Head of caudate nucleus (tissue), 42 donors: ENCODE measurements at places on chromosomes 11 and 22.
A peak's percentile ranks its signal among the peaks of the same experiment; 100 is the strongest.

DNA sequence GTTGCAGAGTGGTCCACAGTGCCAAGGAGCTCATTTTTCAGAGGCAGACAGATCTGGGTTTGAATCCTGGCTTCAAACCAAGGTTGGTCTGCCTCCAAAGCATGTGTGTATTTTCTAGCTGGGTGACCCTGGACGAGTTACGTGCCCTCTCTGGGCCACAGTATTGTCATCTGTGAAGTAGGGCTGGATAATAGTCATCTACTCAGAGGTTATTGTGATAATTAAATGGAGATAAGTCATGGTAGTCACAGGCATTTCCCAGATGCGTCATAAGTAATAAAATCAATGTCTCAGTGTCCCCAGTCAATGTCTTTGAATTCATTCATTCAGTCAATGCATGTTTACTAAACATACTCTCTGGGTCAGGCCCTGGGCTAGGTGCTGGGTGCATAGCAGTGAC is 8.6 kb downstream of the OMP start:
- DNase-seq, result no peak

- no peak for DNase-seq
Measured at GRCh38 chr22:28243539-28243938, 324.5 kb upstream of the PITPNB start.

GRCh38 chr11:94948070-94948617 is 25.2 kb downstream of the CWC15 start:
- no peak for DNase-seq

DNA sequence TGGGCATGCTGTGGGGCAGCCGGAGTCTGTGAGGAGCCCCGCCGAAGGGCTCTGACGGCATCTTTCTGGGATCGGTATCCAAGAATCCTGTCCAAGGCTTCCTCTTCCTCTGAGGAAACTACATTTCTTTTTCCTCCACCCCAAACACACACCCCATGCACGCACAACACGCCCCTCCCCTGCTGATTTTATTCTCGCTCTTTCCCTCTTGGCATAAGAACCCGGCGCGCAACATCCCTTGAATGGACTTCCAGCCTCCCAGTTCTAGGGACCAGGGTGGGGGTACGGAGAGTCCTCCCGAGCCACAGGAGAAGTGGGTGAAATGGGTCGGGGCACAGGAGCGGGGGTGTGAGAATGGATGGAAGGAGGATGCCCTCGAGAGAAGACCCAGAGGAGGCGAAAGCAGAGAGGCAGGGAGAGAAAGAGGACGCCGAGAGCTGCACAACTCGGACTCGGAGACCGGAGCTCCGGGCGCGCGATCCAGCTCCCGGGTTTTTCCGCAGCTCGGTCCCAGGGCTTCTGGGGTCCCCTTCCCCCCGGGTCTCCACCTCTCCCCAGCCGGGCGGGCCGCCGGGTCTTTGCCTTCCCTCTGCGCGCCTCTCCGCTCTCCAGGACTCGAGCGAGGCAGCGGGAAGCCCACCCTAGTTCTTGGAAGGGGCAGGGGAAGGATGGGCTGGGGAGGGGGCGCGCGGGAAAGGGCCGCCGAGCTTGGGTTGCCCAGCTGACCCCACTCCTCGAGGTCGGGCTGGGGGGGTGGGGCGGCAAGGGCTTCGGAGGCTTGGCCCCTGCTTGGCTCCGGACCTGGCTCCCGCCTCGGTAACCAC is 1.5 kb upstream of the LARGE1 start:
- peak; percentile 87 for DNase-seq

- no peak for DNase-seq
Measured at GRCh38 chr11:10322830-10323792, 18.2 kb downstream of the ADM start.

- DNase-seq, result no peak
Measured at GRCh38 chr22:36233796-36234195, 5.5 kb downstream of the APOL2 start.

- no peak for DNase-seq
Measured at GRCh38 chr22:48332438-48333322, 1495.0 kb downstream of the BRD1 start.

DNA sequence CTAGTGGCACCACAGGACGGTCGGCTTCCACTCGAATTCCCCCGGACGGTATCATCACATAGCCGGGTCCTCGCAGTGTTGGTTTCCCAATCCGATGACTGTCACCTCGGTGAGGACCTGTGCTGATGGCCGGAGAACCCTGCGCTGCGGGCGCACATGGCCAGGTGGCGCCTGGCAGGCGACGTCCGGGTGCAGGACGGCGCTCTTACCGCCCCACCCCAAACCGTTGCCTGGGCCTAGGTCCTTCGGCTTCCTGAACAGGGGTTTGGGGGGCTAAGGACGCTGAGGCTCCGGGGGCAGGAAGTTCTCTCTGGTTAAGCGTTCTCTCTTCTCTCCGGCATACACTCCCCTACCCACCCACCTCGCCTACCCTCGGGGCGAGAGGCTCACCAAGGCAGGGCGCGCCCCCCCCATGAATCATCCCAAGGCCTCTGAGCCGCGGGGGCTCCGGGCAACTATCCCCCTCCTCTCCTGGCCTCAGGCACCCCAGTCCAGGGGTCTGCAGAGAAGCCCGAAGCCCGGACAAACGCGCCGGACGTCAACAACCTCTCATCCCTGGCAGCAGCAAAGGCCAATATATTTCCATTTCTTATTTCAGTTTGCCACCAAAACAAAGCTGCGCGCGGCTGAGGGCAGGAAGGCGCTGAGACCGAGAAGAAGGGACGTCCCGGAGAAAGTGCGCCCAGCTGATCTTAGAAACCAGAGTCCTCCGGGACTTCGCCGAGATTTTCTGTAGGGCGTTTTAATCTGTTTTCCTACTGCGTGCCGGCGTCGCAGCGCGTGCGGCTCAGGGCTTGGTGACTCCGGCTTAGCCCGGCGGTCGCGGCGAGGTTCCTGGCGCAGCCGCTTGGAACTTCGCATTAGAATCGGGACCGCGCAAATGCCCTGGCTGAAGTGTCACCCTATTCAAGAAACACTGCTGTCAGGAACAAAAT is 5.6 kb downstream of the ALX4 start:
- no peak for DNase-seq

GRCh38 chr22:46528121-46528610 is 9.3 kb downstream of the CELSR1 start:
- DNase-seq, result no peak

GRCh38 chr22:29152954-29153719 is 52.6 kb upstream of the EMID1 start:
- no peak for DNase-seq

DNA sequence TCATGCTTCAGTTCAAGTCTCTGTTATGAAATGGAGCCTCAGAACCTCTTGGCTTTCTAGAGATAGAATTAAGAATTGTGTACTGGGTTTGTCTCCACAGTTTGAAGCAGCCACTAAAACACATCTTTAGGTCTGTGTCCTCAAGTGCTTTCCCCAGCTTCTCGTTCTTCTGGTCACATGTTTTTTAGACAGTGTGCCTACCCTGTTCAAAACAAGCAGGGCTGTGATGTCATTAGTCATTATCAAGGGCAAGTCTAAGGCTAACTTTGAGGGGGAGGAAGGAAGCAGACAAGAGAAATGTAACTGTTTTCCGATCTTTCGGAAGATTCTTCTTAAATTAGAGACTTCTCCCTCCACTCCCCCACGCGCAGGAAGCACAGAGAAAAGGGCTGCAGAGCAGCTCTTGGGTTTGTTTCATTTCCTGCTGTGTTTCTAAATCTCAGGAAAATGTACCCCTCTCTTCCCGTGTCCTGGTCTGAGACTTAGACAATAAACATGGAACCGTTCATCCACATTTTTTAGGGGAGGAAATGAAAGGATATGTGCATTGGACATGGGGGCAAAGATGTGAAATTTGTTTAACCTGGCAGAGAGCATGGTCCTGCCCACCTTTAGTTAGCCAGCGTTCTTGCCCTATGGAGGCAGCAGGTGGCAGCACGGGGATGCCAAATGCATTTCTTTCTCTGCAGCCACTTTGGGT is 3.1 kb downstream of the AKIP1 start:
- DNase-seq, result peak; percentile 51

- no peak for DNase-seq
Measured at GRCh38 chr11:106390078-106390477, 312.6 kb downstream of the AASDHPPT start.

DNA sequence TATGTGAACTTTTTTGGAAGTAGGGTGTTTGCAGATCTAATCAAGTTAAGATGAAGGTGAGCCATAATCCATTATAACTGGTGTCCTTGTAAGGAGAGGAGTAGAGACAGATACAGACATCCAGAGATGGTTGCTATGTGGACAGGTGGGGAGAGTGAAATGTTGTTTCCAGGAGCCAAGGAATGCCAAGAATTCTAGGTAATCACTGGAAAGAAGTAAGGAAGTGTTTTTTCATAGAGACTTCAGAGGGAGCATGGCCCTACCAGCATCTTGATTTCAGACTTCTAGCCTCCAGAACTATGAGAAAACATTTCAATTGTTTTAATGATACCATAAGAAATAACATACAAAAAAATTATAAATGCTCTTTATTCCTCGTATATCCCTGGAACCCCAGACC is 320.5 kb upstream of the ANO3 start:
- DNase-seq, result no peak

DNA sequence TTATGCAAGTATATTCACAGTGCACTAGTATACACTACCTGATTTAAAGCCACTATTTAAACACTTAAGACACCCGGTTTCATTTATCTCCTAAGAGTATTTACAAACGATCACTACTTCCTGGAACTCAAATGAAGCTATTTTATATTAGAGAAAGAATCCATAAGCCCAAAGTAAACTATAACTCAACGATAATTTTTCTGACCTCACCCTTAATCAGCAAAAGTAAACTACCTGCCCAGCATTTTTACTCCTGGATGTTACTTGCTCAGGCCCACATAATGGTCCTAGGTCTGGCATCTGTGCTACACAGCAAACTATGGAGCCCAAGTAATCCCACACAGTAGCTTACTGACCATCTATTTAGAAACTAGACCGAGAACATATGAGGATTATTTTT is 33.4 kb downstream of the TSG101 start:
- DNase-seq, result no peak

GRCh38 chr22:26977741-26978376 is 320.5 kb downstream of the MIAT start:
- DNase-seq, result no peak

- no peak for DNase-seq
Measured at GRCh38 chr11:122772945-122773344, 65.4 kb upstream of the CRTAM start.

GRCh38 chr11:79971255-79971654 is 530.4 kb upstream of the TENM4 start:
- no peak for DNase-seq

DNA sequence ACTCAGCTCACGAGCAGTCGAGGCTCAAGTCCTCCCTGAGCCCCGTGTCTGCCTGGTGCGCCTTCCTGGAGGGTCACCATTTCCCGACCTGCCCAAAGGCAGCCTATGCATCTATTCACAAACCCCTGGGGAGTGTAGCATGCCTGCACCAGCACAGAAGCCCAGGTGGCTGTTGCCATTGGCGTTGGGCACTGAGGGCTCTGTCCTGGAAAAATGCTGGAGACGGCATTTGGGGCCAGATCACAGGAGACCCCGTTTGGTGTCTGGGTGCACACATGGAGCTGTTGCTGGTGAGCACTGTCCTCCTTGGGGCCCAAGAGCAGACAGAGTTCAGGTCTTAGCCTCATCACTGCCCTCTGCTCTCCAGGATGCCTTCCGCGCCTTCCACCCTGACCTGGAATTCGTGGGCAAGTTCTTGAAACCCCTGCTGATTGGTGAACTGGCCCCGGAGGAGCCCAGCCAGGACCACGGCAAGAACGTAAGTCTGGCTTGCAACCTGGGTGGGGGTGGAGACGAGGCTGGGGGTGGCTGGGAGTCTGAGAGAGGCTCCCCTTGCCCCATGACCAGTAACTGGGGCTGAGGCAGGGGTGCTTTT is 9.4 kb downstream of the FADS2 start:
- DNase-seq, result no peak

DNA sequence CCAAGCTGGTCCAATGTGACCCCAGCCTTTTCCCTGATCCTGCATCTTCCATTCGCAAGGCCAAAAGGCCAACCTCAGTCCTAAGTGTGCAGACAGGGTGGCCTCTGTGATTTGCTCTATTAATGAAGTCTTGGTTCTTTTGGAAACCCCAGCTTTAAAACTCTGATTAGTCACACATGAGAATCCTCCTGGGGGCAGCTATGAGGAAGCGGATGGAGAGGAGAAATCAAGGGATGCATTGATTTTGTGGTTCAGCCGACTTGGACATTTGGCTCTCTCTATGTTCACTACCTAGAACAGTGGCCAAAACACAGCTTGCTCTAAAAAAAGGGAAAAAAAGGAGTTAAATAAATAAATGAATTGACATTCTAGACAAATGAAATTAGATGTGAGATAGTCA is 98.6 kb upstream of the USP47 start:
- no peak for DNase-seq

GRCh38 chr11:64000026-64000739 is 13.9 kb downstream of the OTUB1 start:
- peak; percentile 79 for DNase-seq

DNA sequence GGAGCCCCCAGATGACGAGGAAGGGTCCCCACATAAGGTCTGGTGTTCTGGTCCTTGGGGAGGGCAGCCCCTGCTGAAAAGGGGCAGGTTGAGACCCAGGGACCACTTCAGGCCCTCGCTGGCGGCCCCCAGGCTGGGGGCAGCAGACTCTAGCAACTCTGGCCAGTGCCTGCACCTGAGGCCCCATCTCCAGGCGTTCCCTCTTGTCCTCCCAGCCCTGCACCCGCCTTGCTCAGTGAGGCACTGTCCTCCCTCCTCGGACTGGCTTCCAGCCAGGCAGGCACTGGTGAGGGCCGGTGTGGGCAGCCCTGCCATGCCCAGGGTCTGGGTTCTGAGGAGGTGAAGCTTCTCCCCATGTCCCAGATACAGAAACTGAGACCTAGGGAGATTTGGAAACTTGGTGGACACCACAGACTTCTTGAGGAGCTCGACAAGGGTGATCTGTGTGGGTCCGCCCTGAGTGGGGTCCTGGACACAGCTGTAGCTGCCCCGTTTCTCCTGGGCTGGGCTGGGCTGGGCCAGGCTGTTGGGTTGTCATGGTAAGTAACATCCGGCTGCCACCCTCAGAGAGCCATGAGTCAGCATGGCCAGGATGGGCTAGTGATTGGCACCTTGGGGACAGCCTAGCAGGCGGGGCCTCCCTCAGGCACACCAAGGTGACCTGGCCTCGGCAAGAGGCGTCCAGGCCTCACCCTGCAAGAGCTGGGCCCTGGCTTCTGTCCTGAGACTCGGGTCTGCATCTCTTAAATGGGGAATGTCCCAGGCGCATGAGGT is 11.1 kb upstream of the PHLDA2 start:
- no peak for DNase-seq

DNA sequence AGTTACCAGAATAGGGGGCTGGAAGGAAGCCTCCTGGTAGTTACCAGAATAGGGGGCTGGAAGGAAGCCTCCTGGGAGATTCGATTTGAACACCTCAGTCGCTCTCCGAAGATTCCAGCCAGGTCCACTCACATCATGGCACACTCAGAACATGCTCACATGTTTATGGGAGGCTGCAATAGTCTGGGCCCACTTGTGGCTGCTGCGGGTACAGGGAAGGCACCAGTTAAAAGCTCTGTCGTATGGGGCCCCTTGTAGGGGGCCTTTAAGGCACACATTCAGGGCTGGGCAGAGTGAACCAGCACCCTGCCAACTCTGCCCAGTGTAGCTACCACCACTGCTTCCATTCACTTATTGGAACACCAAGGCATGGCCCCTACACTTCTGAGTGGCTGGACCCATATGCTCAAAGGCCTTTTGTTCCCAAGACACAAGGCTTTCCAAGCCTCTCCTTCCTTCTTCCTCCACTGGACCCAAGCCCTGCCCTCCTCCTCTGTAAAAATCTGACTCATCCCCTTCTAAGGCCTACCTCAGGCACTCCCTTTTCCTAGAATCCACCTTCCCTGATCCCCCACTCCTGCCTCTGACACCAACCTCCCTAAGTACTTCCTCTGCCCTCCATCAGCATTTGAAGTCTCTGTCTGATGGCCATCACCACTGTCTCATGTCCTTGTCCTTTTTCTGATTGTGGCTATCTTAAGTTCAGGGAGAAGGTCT is 28.0 kb downstream of the USP35 start:
- no peak for DNase-seq
